ENCODE measurements at places on chromosomes 16 and 17.
A peak's percentile ranks its signal among the peaks of the same experiment; 100 is the strongest.

- no peak for DNase-seq
Measured at GRCh38 chr16:549544-550263, 10.5 kb upstream of the PRR35 start.

GRCh38 chr17:5123343-5124124 is 7.7 kb downstream of the USP6 start:
- DNase-seq, result no peak

GRCh38 chr16:56294579-56294978 is 103.3 kb downstream of the GNAO1 start:
- DNase-seq, result no peak

GRCh38 chr17:83151056-83151441 is 71.6 kb downstream of the METRNL start:
- DNase-seq, result no peak

- DNase-seq, result no peak
Measured at GRCh38 chr16:54806378-54806777, 124.3 kb upstream of the IRX5 start.

- DNase-seq, result no peak
Measured at GRCh38 chr17:68570526-68570925, 30.6 kb downstream of the FAM20A start.

DNA sequence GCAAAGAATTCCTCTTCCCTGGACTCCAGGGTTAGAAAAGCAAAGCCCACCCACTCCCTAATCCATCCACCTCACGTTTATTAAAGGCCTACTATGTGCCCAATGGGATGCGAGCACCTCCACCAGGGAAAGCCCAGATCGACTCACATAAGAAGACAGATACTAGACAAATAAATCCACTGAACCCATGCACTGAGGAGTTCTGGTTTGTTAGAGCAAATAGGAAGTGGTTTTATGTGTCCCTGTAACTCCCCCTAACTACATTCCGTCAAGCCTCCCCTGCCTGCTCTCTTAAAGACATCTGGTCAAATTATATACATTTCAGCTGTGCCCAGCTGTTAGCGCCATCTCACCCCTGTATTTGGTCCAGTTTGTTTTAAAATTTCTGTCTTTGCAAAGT is 218.5 kb upstream of the RPL38 start:
- peak; percentile 6 for DNase-seq

DNA sequence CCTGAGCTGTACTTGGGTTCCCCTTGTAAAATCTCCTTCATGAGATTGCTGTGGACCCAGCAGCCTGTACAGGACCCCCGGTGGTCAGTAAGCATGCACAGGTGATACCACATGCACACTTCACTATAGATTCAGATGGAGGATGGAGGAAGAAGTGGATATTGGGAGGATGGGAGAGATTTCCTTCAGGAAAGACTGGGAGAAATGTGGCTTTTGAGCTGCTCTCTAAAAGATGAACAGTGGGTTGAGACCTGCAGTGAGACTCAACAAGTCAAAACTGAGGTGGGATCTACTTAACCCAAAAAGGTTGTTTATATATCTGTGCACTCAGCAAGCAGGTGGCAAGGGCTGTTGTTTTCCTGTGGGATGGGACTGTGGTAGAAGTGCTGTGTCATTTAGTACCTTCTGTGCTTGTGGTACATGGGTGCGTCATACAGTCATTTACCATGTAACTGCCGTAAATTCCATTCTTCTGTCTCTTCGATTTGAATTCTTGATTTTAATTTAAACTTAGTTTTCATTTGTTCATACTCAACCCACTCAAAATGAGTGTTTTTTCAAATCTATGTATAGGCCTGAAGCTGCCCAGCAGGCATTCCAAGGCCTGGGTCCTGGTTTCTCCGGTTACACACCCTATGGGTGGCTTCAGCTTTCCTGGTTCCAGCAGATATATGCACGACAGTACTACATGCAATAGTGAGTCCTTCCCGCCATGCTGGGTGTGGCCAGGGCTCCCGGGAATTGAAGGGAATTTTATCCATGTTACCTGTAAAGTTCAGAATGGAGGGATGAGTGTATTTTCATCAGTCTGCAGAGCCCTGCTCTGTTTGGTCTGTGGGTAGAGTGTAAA is 6.9 kb downstream of the HERPUD1 start:
- DNase-seq, result peak; percentile 45

DNA sequence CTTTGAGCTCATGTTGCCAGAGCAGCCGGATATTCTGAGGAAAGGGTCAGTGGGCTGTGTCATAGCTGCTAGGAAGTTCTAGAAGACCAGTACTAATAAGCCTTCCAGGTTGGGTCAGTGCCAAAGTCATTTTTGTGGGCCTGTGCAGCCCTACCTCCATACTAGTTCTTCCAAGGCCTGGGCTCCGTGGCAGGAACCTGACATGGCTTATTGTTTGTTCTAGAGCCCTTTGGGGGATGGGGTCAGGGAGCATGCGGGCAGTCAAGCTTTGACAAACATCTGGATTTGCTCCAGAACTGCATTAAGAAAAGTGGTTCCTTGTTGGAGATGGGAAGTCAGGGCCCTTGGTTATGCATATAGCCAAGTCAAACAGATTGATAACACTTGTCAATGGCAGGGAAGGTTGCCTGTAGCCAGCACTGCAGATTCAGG is 7.6 kb downstream of the ALKBH5 start:
- DNase-seq, result no peak

GRCh38 chr17:64281962-64282752 is 19.1 kb upstream of the TEX2 start:
- DNase-seq, result peak; percentile 80

DNA sequence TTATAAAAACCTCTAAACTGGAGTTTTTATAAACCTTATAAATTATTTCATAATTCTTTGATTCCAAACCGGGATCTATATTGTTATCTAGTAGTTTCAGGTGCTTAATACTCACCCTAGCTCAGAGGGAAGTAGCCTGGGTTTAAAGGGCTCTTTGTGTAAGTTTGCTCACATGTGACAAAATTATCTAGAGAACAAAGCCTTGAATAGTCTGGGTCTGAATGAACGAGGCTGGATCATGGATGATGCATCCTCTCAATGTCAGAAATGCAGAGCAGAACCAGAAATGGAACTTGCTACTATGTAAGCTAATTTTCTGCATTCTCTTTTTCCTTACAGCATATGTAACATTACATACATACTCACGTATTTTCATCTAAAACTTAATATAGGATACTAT is 103.9 kb upstream of the NETO2 start:
- no peak for DNase-seq

DNA sequence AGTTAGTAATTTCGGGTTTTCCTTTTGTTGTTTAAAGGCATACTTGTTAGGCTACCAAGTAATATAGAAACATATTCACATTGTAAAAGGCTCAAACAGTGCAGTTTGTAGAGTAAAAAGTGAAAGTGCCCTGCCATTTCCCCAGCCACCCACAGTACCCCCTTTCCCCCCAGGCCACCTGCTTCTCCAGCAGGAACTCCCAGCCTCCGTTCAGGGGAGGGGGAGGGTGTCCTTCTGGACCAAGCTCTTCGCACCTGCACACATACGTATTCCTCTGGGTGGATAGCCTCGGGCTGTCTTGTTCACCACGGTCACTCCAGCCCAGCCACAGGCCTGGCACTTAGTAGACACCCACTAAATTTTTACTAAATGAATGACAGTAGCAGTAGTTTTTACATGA is 144.5 kb downstream of the CLEC16A start:
- DNase-seq, result no peak

- DNase-seq, result no peak
Measured at GRCh38 chr17:44005527-44006271, 1.3 kb downstream of the NAGS start.

GRCh38 chr17:69335058-69335457 is 8.1 kb upstream of the ABCA5 start:
- peak; percentile 21 for DNase-seq

- no peak for DNase-seq
Measured at GRCh38 chr17:2551928-2552327, 40.2 kb upstream of the METTL16 start.

DNA sequence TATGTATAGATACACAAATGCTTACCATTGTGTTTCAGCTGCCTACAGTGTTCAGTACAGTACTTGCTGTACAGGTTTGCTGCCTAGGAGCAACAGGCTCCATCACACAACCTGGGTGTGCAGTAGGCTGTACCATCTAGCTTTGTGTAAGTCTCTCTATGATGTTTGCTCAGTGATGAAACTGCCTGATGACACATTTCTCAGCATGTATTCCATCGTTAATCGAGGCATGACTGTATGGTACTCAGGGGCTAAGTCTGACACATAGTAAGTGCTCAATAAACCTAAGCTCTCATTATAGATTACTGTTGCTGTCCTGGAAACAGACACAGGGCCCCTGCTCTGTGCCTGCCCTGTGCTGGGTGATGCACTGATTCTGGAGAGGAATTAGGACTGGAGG is 18.1 kb downstream of the KCNJ12 start:
- DNase-seq, result no peak

- no peak for DNase-seq
Measured at GRCh38 chr17:67633751-67634211, 84.0 kb upstream of the NOL11 start.

- no peak for DNase-seq
Measured at GRCh38 chr17:75983501-75984181, 4.6 kb downstream of the TEN1 start.

DNA sequence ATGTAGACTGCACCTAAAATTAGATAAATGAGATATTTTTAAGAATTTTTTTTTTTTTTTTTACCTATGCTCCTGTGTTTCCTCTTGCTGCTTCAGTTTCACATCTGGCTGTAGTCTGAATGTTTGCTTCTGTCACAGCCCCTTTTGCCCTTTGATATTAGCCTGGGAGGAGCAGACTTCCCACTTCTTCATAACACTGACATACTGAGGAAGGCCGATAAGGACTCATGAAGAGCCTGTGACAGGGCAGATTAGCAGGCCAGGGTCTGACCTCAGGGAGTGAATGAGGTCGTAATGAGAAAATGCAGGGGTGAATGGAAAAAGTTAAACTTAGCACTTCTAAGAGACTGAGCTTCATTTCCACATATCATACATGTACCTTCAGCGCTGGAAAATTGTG is at the start of gene SLFN14:
Gene SLFN14, minus strand, starts transcription at position 117 of the 400 bp plus-strand sequence. CDS start 2,757 bp downstream, outside the sequence.
- DNase-seq, result no peak

DNA sequence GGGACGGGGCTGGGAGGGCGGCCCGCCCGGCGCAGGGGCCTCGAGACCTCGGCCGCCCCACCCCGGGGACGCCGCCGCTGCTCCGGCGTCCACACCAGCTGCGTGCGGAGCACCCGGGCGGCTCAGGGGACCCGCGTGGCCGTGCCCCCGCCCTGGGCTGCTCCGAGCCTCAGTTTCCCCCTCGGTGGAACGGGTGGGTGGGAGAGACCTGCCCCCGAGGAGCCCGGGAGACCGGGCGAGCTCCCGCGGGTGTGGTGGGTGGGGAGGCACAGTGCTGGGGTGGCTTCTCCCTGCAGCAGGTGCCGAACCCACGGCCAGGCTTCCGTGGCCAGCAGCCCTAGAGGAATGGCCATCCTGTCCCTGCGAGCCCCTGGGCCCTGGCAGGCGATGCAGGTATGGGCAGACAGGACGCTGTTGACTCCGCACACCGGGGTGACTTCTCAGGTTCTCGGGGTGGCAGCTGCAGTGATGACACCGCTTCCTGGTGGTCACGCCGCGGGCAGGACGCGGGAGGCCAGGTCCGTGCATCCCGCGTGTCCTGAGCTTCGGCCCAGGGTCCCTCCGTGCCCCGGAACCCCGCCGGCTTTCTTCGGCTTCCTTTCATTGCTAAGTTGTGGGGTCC is 677 bp downstream of the DEF8 start:
- DNase-seq, result no peak
